ENCODE measurements at places on chromosomes 7 and 10. TPM values are rescaled to one million over a fixed set of nuclear protein-coding genes. Genes with fewer than 3 reads are reported as not detected.

DNA sequence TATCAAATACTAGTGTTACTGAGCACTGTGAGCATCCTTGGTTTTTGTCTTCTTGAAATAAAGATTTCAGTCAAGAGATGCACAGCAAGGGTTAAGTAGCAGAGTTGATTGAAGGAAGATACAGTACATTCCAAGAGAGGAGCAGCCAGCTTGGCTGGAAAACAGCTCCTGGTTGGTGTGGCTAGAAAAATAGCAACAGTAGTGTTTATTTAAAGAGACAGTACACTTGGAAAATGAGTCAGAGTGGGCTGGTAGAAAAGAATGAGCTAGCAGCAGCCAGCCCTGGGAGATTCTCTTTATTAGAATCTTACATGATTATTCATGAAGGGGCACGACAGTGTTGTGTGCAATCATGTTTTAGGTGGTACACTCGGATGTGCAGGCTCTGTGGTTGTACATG, 1016.4 kb upstream of the SORCS1 start:
- no peak for DNase-seq

FAM237B gene
- total RNA-seq = not detected

PRKCQ gene
- 0.88 TPM for total RNA-seq

OR2A5 gene
- total RNA-seq = not detected

DNA sequence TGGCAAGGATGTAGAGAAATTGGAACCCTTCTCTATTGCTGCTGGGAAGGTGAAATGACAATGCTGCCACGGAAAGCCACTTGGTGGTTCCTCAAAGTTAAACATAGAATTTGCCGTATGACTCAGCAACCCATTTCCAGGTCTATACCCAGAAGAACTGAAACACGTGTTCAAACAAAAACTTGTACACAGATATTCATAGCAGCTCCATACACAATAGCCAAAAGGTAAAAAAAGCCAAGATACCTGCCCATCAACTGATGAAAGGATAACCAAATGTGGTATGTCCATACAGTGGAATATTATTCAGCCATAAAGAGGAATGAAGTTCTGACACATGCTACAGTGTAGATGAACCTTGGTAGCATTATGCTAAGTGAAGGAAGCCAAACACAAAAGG, 39.1 kb downstream of the LHPP start:
- no peak for DNase-seq

DNA sequence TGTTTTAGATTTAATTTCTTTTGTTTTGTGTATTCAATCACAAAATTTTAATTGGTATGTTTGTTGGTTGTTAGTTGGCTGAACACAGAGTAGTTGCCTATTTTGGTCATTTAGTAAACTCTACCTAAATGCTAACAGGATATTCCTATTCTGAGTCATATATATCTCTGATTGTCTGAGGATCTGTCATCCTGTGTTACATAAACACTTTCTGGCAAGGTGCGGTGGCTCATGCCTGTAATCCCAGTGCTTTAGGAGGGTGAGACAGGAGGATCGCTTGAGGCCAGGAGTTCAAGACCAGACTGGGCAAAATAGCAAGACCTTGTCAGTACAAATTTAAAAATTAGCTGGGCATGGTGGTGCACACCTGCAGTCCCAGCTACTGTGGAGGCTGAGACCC, 178.6 kb downstream of the PLCE1 start:
- no peak for DNase-seq

GRCh38 chr10:132387764-132388210, 9.2 kb upstream of the PWWP2B start:
- DNase-seq = no peak

DNA sequence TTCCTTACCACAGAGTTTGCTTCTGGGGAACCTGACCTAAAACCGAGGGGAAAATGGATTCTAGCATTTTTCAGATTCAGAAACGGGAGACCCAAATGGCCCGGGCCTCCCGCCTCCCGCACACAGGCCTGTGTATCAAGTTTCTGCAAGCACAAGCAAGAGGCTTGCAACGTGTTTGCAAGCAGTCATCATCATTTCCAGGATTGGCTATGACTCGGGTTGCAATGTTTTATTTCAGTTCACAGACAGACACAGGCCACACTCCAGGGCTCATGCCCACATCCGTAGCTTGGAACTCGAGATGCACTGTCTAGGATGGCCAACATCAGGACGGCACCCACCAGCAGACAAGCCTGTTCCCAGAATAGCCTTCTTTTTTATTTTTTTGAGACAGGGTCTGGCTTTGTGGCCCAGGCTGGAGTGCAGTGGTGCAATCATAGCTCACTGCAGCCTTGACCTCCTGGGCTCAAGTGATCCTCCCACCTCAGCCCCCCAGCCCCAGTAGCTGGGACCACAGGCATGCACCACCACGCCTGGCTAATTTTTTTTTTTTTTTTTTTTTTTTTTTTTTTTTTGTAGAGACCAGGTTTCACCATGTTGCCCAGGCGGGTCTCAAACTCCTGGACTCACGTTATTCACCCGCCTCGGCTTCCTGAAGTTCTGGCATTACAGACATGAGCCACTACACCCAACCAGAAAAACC, 68.1 kb upstream of the FOXK1 start:
- no peak for DNase-seq
